ENCODE measurements at places on chromosomes 1 and 21.

DNA sequence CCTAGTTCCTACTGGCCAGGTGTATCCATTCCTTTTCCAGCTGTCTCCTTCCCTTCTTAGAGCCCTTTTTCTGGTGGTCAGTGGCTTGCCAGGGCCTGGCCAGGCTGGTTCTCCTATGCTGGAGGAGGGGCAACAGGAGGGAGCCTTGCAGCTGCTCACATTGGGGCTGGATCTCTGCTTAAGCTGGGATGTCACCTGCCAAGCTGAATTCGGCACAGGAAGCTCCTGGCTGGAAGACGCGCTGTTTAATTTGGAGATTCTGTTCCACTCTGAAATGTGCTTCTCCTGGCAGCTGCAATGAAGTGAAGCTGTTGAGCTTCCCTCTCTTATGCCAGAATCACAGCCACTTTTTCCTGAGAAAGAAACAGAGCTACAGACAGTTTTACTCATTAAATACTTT, 56.0 kb upstream of the POU3F1 start:
- no peaks in the 10 kb centered on the region for H3K4me1 ChIP-seq
- no peak overlapping the region for H3K4me3 ChIP-seq
- no peaks in the 10 kb centered on the region for H3K36me3 ChIP-seq
- no peak overlapping the region for H3K27ac ChIP-seq
- no peak for DNase-seq

DNA sequence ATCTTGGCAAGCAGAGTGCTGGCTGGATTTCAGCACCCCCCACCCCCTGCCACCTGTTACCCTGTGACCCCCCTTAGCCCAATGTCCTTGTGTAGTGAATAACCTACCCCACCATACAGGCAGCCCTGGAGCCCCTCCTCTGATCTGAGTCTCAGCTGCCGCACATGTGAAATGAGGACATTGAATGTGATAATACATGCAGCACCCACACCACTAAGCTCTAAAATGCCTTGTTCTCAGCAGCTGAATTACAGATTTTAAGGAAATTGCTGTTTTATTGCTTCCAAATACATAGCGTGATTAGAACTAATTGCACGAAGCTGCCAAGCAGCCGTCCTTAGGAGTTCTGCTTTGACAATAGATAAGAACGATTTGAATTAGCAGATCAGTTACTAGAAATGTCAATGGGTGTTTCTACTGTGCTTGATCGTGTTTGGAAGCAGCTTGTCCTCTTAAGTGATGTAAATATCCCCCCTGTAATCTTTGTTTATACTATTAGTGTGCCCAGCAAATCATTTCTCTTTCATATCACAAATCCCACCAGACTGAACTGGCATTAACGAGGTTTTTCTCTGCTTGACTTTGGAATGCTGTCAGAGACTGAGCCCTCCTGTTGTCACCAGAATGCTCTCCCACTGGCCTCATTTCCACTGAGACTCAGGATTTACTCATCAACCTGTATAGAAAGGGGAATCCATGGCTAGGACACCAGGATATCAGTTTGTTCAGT, 4.9 kb downstream of the SLAMF8 start:
- no peaks in the 10 kb centered on the region for H3K27me3 ChIP-seq
- no peaks in the 10 kb centered on the region for H3K36me3 ChIP-seq
- no peak for DNase-seq
- H3K4me1 ChIP-seq: peaks cover under 1% of the 10 kb centered on the region

- DNase-seq: peak; percentile 93
- H3K27ac ChIP-seq: peak overlapping the region; percentile 45
- peak overlapping the region; percentile 51 for H3K4me3 ChIP-seq
These were observed 27.2 kb upstream of the TINAGL1 start for GRCh38 chr1:31548907-31549808.

DNA sequence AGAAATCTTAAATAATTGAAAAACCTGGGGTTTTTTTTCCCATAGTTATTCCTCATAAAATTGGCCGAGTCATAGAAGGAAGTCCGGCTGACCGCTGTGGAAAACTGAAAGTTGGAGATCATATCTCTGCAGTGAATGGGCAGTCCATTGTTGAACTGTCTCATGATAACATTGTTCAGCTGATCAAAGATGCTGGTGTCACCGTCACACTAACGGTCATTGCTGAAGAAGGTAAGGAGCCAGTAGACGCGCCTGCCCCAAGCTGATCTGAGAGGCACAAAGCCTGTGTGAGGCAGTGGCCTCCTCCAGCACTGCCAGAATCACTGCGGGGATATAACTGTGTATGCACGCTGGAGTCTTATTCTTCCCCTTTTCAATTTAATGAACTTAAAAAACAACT, 100.3 kb downstream of the PHTF1 start:
- DNase-seq: no peak
- H3K27me3 ChIP-seq: no peaks in the 10 kb centered on the region
- no peak overlapping the region for H3K27ac ChIP-seq
- no peaks in the 10 kb centered on the region for H3K4me1 ChIP-seq
- no peaks in the 10 kb centered on the region for H3K36me3 ChIP-seq

GRCh38 chr1:231776010-231776756, 149.6 kb downstream of the DISC1 start:
- DNase-seq: no peak
- peaks cover 35% of the 10 kb centered on the region for H3K4me1 ChIP-seq
- no peaks in the 10 kb centered on the region for H3K27me3 ChIP-seq
- H3K36me3 ChIP-seq: no peaks in the 10 kb centered on the region
- H3K27ac ChIP-seq: no peak overlapping the region
- H3K4me3 ChIP-seq: no peak overlapping the region

DNA sequence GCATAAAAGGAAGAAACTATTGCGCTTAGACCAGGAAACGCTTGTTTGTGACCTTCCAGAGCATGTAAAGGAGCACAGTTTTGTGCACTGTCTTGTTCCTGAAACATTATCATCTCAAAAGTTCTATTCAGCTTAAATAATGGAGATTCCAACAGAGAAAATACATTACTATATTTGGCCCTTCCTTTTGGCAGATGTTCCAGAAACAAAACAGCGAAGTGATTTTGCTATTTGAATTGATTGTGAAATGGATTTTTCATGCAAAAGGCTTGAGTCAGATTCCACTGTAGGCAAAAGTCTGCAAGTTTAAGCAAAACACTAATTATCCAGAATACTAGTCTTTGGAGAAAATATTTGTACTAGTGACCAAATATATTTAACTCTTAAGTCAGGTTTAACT, 80.3 kb upstream of the PTBP2 start:
- H3K27me3 ChIP-seq: no peaks in the 10 kb centered on the region
- no peak for DNase-seq
- H3K36me3 ChIP-seq: no peaks in the 10 kb centered on the region
- no peak overlapping the region for H3K4me3 ChIP-seq
- H3K27ac ChIP-seq: no peak overlapping the region
- no peaks in the 10 kb centered on the region for H3K4me1 ChIP-seq

GRCh38 chr1:22676916-22677583, 24.0 kb downstream of the C1QB start:
- H3K4me3 ChIP-seq: no peak overlapping the region
- no peaks in the 10 kb centered on the region for H3K4me1 ChIP-seq
- no peak overlapping the region for H3K27ac ChIP-seq

DNA sequence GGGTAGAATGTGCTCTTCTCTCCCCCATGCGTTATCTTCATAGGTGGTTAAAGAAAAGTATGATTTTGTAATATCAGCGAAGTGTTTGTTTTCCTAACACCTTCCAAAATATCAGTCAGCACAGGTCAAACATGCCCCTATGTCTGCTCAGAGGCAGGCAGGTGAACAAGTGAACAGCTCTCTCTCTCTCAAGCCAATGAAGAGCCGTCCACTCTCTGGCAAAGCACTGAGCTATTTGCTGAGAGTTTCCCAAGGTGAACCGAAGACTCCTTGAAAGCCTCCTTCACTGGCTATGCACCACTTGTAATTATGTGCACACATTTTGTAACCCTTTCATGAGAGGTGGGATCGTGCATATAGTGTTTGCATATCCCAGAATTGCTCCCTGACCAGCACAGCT, 47.7 kb downstream of the ST6GALNAC3 start:
- no peaks in the 10 kb centered on the region for H3K36me3 ChIP-seq
- H3K27me3 ChIP-seq: peaks cover 6% of the 10 kb centered on the region
- DNase-seq: no peak
- H3K4me1 ChIP-seq: no peaks in the 10 kb centered on the region
- no peak overlapping the region for H3K27ac ChIP-seq
- no peak overlapping the region for H3K4me3 ChIP-seq

Data from PC-9 (cell line).